BE2C (cell line): ENCODE measurements at places on chromosomes 4 and X.

- DNase-seq, result no peak
Observed at GRCh38 chr4:74653331-74654229, 140.7 kb downstream of the BTC start.

DNA sequence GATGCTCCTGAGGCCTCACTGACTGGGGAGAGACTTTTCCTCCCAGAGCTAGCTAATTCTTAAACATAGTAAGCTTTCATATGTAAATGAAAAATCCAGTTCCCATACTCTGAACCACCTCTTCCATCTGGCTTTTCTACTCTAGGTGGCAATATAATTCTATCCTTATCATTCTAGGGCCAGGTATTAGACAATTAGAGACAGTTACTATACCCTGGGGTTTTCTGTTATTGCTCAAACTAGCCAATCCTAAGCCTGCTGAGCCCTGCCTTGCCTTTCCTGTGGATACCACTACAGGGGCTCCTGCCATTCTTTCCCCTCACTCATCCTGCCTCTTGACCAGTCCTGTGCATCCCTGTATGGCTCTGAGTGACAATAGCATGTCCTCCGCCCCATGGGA is 552.0 kb downstream of the STIM2 start:
- DNase-seq, result no peak

GRCh38 chr4:113919611-113920010 is 59.8 kb downstream of the ARSJ start:
- DNase-seq, result no peak

DNA sequence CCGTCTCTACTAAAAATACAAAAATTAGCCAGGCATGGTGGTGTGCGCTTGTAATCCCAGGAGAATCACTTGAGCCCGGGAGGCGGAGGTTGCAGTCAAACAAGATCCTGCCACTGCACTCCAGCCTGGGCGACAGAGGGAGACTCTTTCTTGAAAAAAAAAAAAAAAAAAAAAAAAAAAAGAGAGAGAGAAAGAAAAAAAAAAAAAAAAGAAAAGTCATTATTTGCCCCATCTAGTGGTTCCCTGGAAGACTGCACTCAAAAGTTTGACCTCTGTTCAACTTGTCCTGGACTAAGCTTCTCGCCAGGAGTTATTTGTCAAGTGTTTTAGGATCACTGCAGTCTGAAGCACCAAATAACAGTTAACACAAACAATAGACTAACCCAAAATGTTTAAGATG is 45.3 kb upstream of the KCTD8 start:
- DNase-seq, result no peak

DNA sequence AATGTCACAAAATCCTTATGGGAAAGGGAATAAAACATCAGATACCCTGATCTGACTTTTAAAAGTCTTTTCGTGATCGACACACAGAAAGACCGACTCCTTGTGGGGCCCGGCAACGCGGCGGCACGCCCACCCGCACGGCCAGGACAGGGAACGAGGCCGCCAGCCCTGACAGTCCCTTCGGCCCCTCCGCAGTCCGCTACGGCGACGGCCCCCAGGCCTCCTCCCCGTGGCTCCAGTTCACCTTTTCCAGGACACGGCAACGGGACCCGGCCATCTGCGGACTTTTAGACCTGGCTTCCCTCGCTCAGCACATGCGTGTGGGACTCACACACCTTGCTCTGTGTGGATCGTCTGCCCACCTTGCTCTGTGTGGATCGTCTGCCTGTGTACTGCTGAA is 33.6 kb upstream of the GTPBP6 start:
- no peak for DNase-seq

DNA sequence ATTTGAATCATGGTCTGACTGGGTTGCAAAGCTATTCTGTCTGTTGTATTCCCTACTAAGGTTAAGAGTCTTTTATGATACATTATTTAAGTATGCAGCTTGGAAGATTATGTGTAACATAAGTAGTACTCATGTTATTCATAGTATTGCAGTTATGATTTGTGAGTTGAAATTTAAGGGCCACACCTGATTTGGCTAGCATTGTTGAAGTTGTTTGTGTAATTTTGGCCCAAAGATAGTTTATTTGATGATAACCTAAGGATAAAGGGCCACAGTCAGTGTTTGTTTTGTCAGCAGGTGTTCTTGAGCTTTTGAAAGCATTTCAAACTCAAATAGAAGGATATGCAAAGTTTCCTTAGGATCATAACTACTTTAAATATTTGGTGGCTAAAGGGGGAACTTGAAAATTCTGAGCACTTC is 38.9 kb downstream of the NUDT9 start:
- no peak for DNase-seq

GRCh38 chrX:151099001-151099400 is 77.4 kb upstream of the GPR50 start:
- no peak for DNase-seq

- no peak for DNase-seq
Observed at GRCh38 chrX:1111601-1112300, 100.7 kb downstream of the CRLF2 start.

DNA sequence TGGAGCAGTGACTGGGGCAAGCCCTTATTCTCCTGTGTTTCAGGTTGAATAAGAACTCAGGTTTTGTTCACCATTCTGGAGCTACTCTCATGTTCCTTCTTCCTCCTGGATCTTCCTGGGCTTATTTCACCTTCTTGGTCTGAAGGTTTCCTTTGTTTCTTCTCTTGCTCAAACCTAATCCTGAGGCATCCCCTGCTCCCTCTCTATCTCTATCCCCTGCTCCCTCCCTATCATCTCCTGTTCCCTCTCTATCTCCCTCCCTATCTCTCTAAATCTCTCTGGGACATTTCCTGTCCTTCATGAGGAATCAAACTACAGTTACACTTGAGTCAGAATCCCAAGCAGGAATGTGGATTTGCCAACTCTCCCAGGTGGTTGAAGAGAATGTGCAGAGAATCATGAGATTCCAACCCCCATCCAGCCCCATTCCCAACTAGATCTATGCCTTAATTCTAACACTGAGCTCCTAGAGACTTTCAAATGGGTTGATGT is 134.9 kb upstream of the ZIC3 start:
- no peak for DNase-seq

GRCh38 chr4:143270256-143270838 is 66.3 kb upstream of the GAB1 start:
- no peak for DNase-seq

DNA sequence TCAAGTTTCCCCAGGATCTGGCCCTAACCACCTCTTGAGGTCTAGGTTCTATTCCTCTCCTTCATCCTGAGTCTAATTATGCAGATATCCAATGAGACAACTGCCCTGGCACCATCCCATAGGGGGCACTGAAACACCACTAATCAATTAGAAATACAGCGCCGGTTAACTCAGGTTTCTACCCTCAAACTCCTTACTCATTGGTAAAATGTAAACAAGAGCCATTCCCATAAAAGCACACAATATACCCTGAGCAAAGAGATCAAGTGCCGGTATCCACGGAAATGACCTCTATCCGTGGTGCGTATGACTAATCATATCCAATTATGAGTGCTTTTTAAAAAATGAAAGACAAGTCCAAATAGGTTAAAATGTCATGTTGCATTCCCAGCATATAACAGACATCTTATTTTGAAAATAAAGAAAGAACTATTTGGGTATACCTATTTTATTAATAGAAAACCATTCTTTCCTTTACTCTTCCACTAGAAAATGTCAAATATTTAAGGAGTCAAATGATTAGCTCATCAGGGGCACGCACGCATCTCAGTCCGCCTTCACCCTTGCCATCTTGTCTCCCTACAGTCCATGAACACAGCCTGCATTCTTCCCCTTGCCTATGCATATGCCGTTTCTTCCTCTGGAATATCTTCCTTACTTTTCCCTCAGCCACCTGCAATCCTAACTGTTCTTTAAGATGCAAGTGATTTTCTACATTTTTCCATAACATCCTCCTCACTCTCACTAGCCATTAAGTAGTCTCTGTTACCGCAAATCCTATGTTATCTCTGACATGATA is 141.1 kb downstream of the MAML3 start:
- peak; percentile 19 for DNase-seq

- no peak for DNase-seq
Observed at GRCh38 chrX:19750028-19750782, 137.2 kb downstream of the SH3KBP1 start.

DNA sequence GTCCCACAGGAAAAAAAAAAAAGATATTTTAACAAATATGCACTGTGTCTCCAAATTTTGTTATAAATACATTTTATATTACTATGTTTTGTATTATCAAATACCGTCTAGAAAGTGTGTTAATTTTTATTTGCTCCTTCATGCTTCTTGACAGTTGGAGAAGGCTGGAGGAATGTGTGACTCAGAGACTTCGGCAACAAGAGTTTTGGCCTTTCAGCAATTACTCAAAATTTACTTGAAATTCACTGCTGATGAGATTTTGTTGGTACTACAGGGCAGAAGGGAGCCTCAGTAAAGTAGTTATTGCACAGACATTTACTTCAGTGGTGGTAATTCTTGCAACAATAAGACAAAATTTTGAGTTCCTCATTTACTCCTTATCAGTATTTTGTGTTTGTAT is 2164.0 kb downstream of the PCDH7 start:
- no peak for DNase-seq

DNA sequence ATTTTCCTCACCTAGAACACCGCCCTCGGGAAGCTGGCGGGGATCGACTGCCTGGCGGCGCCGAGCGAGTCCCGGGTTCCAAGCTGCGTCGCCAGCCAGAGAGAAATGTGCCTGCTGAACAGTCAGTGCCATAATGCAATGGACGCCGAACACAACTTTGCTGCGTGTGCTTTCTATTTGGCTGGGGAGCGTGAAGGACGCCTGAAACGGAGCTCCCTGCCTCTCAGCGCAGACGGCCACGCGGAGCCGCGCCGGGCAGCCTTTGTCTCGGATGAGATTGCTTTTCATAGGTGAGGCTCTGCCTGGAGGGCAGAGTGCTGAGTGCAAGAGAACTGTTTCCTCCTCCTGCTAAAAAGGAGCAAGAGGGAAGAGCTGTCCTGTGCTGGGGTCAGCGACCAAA is 107.7 kb upstream of the BCOR start:
- DNase-seq, result no peak

GRCh38 chr4:152064753-152065152 is 303.9 kb upstream of the GATB start:
- DNase-seq, result no peak

DNA sequence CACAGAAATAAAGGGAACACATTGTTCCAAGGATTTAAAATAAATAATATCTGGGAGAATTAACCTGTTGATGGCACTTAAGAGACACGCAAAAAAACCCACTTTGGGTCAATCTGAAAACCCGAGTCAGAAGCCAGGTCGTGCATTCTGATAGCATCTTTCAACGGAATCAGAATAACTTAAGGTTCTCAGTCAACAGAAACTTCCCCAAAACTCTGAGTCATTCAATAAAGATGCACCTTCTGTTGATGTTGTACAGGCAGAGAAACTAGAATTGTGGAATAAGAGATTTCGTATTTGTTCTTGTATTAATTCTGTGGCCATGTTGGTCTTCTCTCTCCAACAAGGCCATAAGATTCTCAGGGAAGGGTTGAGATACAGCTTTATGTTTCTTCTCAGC is 78.2 kb downstream of the MAOB start:
- DNase-seq, result no peak

DNA sequence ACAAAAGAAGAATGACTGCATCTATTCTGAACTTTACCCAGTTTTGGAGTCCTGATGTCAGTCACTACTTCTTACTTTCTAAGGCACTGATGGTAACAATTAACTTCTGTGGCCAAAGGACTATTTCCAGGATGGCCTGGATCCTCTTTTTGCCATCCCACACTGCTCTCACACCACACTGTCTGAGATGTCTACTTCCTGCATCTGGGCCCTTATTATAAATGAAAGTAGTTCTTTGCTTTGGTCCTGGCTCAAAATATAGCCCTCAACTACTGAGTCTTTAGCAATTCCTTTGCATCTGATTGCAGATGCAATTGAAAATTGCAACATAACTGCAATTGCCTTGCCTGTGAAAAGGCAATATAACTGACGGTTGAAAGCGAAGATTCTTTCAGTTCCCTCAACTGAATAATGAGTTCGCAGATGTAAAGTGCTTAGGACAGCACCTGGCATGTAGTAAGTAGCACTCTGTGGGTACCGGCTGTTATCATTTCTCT is 44.2 kb downstream of the COQ2 start:
- no peak for DNase-seq

- no peak for DNase-seq
Observed at GRCh38 chr4:171676555-171677215, 136.5 kb upstream of the GALNTL6 start.

- DNase-seq, result no peak
Observed at GRCh38 chr4:93828995-93829819, 654 bp downstream of the ATOH1 start.

DNA sequence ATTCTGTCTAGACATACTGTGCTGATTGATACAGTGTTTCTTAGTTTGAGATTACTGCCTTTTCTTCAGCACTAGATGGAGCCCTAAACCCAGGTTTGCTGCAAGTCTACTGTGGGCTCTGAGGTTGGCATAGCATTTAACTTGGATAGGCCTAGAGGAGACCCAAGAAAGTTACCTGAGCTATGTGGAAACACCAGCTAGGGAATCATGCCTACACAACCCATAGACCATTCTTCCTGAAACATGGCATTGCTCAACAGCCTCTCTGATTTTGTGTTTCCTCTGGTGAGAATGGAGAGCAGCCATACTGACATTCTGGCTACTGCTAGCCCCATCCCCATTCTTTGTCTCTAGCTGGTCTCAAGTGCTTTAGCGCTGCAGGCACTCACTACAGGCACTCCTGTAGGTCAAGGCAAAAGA is 287.7 kb upstream of the PCDH18 start:
- DNase-seq, result peak; percentile 49

DNA sequence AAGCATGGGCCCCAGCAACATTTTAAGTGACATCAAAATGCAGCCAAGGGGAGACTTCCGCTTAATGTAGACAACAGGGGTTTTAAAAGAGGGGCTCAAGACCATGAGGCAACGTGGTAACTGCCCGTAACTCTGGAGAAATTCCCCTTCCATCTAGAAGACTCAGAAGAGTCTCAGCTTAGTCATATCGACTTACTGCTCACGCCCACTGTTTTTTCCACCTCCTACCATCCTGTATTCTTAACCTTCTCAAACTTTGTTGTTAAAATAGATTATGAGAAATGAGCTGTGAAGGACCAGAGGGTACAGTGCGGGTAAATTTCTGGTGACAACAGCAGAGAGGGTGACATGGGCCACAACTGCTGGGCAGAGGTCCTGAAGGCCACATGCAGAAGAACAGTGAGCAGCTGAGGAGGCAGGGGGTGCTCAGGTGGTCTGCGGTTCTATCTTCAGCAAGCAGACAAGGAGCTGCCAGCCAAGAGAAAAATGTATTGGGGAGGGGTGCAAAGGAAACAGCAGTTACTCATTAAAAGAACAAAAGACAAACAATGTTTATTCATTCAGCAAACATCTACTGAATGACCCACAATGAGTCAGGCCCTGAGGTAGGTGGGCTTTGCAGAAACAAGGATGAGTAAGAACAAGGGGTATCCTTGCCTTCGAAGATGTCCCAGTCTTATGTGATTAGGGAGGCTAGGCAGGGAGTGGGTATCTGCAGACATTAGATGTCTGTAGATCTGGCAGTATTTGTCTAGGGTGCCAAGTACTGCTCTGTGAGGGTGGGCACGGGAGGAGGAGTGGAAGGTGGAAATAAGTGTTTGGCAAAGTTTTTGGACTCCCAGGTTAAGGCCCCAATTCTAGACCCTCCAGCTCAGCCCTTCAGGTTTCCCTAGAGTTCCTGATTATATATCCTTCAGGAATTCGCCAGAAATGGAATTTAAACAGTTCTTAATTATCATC is 175.3 kb downstream of the TSPAN5 start:
- DNase-seq, result no peak
